ENCODE measurements at places on chromosomes 3 and 15.
A peak's percentile ranks its signal among the peaks of the same experiment; 100 is the strongest.

DNA sequence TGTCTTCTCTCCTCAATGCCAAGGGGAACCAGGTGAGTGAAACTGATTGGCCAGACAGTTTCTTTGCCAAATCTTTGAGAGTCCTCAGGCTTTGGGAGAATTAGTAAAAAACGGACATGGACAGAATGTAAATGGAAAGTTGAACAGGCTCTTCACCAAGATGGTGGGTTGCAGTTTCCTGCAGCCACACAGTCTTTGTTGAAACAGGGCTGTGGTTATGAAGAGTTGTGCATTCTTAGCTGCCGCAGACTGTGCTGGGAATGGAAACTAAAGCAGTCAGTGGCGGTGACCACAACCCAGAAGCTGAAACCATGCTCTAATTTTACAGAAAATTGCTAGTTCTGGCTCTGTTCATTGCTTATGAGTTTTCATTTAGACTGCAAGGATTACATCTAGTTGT, 42.1 kb upstream of the TASOR start:
- peak; percentile 57 for DNase-seq

DNA sequence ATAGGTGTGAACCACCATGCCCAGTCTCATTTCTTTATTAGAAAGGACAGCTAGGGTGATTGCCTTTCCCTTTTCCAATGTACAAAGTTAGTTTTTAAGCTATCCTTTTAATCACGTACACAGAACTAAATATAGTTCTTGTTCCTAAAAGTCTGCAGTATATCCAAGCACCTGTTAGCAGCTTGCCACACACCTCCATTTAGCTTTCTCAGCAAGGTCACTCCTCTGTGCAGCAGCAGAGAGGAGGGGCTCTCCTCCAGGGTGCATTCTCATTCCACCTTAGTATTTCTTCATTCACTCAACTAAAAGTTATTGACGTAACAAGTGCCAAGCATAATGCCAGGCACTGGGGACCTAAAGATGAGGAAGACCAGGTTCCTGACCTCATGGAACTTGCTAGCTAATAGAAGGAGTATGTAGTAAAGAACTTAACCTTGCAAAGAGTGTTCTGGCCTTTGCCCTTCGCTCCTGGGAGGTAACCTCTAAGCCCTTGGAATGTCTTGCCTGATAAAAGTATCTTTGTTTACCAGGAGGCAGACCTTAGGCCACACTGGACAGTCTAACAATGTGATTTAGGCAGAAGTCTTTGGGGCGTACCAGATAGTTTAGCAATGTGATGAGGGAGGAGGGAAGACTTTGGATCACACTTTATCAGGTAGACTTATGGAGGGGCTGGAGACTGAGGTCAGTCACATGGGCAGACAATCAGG, 12.7 kb upstream of the PTPN9 start:
- DNase-seq = no peak

- no peak for DNase-seq
Observed at GRCh38 chr3:152202976-152203626, 65.6 kb upstream of the MBNL1 start.

DNA sequence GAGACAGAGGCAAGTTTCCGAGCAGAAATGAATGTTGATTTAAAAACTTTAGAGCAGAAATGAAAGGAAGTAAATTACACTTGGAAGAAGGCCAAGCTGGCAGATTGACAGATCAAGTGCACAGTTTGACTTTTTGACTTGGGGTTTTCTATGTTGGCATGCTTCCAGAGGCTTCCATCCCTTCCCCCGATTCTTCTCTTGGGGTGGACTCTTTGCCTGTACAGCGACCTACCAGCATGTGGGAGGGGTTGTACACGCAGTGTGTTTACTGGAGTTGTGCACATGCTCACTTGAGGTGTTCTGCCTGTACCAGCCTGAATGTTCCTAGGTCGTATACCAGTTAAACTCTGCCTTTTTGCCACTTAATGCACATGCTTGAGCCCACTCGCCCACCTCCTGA, 701.5 kb upstream of the GBE1 start:
- DNase-seq = no peak

- no peak for DNase-seq
Observed at GRCh38 chr3:72664184-72664975, 183.9 kb downstream of the SHQ1 start.

GRCh38 chr3:79297245-79297960, 470.4 kb downstream of the ROBO1 start:
- DNase-seq = no peak

- DNase-seq = no peak
Observed at GRCh38 chr3:188916934-188917401, 254.8 kb upstream of the TPRG1 start.

DNA sequence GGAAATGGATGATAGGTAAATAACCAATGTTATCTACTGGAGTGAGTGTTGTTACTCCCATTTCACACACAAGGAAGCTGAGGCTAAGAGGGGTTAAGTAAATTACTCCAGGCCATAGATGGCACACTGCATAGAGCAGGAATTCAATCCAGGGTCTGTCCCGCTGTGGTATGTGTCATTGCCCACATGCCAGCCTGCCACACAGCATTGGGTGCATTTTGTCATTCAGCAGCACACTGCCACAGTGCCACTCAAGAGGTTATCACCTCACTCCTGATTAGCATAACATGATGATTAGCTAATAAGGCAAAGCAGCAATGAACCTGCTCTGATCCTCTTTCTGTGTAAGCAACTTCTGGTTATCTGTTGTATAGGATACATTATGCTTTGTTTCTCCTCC, 157.4 kb upstream of the CTNNB1 start:
- DNase-seq = no peak

DNA sequence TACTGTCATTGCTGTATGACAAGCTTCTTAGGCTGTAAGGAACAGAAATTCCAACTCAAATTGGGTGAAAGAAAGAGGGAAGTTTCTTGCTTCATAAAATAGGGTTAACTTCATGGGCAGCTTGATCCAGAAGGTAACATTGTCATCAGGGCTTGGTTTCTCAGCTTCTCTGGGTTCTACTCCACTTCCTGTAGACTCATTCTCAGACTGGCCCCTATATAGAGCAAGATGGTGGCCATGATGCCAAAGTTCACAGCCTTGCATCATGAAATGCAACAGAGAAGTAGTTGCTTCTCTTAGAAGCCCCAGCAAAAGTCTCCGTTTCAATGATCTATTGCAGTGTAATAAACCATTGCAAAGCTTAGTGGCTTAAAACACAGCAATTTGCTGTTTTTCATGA, 33.6 kb downstream of the TMEM40 start:
- DNase-seq = no peak

DNA sequence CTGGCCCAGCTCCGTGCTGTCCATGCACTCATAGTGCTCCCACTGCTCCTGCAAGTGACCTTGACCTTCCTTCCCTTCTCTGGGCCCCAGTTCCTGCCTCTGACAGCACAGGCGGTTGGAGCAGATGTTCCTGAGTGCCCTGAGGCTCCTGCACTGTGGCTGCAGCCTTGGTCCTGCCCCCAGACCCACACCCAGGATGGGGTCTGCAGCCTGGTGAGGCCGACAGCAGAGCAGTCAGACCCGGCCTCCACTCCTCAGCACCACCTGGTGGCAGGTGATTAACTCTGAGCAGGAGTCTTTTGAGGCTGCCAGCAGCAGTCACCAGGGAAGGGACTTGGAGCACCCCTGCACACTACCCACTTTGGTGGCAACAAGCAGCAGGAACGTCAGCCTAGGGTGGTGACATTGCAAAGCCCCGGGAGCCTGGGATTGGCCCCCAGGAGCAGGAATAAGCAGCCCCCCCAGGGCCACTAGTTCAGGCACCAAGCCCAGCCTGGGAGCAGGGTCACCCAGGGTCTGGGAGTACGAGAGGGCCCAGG, 64.6 kb downstream of the CYP11A1 start:
- peak; percentile 50 for DNase-seq

GRCh38 chr15:44010089-44010488, 183.3 kb downstream of the WDR76 start:
- no peak for DNase-seq

- DNase-seq = no peak
Observed at GRCh38 chr3:36681867-36682266, 82.5 kb downstream of the DCLK3 start.

DNA sequence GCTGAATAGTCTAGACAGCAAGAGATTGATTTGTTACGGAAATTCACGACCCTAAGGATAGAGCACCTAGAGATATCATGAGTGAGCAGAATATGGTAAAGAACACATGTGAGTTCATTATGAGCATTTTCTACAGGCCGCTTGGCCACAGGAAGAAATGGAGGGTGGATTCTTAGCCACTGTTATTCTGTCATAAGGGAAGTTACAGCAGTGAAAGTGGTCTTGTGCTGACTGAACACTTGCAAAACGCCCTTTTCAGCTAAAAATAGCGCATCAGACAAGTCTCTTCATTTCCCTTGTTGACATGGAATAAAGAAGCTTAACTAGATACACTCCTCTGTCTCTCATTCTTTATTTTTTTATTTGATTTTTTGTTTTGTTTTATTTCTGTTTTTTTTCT, 19.8 kb downstream of the DGKG start:
- DNase-seq = no peak

DNA sequence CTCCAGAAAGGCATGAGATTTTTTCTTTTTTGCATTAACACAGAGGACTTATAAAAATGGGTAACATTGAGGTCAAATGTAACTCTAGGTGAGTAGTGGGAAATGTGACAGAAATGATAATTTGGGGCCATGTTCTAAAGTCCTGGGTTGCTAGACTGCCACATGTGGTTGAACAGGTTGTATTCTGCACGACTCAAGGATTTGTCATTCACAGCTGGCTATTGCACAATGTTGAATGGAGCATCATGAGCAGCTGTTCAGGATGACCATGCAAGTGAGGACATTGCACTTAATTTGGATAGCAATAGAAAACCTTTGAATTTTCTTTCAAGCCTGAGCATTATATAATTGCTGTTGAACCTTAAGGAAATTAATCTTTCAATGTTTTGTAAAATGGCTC, 396.6 kb downstream of the NAALADL2 start:
- no peak for DNase-seq

DNA sequence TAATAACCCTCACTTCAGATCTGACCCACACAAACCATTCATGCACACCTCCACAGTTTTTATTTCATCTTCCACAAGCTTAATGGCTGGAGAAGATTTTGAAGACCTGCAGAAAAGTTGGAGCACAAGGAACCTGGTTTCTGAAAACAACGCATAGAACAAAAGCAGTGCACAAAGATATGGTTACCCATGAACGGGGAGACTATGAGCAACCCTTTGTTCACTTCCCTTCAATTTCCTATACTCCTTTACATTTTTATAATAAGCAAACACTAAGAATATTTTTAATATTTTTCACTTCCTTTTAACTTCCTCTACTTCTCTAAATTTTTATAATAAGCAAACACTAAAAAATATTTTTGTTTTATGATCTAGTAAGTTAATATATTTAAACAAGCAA, 103.5 kb upstream of the UBE2E2 start:
- no peak for DNase-seq

DNA sequence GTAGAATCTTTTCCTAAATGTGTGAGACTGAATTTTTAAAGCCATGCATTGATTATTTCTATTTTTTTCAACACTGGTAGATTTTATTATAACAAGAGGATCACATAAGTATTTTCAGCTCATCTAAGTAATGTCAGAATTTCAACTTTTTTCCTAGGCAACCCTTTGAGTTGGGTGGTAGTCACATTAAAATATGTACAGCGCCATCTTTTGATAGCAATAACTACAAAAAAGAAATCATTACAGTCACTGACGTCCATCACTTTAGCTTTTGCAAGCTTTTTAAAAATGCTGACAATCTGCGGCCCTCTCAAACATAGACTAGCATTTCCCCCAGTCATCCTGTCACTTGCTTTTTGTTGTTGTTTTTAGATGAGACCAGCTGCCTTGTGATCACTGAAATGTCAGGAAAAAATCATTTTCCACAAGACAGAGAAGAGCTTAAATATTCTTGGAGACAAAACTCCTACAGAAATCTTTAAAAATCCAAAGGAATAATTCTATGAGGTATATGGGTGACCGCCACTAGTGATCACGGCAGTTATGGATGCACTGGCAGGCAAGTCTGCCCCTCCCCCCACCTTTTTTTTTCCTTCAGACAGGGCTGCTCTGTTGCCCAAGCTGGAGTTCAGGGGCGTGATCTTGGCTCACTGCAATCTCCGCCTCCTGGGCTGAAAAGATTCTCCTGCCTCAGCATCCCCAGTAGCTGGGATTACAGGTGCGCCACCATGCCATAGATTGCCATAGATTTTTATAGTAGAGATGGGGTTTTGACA, 384.0 kb upstream of the KCNMB2 start:
- DNase-seq = no peak

- DNase-seq = no peak
Observed at GRCh38 chr3:136122006-136122405, 74.1 kb downstream of the MSL2 start.

DNA sequence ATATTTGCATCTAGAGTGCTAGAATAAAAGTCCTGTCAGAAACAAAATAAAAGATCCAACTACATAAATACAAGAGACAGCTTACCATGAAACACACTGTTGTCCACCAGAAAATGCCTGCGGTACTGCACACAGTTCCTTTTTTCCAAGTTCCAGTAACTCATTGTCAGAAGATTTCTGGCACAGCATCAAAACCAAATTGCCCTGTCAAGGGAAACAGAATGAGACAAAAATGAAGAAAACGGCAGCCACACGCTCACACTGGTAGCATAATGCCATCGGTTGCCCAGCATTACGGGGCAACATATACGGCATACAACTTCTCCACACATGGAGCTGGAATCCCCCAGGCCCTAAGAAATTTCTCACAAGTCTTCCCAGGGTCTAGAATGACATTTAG, 40.8 kb downstream of the PLCH1 start:
- DNase-seq = no peak

DNA sequence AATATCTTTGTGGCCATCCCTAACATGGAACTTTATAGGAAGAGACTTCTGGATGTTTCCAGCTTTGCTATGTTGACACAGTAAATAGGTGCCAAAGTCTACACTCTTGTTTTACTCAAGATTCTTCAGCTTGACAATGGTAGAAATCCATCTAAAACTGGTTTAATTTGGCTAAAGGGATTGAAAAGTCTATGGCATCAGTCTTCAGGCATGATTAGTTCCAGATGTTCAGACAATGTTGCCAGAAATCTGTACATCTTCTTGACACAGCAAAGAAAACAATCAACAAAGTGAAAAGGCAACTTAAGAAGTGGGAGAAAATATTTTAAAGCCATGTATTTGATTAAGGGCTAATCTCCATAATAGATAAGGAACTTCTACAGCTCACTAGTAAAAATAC, 130.5 kb downstream of the LRRC3B start:
- DNase-seq = no peak

Measured in activated CD4-positive, alpha-beta T cell treated with anti-CD3 and anti-CD28 coated beads, Interleukin-2, amount 50 U/mL, for 48 hours (primary cell).